ENCODE measurements at places on chromosomes 6 and 20.

- no peak for DNase-seq
Observed at GRCh38 chr6:162497389-162497788, 230.2 kb downstream of the PRKN start.

DNA sequence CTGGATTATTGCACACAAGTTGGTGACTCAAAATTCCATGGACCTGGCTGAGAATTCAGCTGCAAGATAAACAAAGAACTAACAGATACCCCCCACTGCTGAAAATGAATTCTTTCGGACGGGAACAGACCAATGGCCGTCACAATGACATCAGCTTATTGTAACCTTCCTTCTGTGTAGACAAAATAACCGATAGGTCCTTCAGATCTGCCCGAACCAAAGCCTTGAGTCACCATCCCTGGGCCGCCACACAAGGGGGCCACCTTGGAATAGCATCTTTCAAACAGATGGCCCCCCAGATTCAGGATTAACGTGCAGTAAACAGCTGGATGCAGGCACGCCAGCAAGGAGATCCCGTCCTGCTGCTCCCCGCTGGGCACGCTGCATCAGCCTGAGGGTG lies 214.0 kb upstream of the EXOC2 start:
- no peak for DNase-seq

GRCh38 chr20:41006126-41006935 lies 22.3 kb upstream of the TOP1 start:
- DNase-seq = no peak

DNA sequence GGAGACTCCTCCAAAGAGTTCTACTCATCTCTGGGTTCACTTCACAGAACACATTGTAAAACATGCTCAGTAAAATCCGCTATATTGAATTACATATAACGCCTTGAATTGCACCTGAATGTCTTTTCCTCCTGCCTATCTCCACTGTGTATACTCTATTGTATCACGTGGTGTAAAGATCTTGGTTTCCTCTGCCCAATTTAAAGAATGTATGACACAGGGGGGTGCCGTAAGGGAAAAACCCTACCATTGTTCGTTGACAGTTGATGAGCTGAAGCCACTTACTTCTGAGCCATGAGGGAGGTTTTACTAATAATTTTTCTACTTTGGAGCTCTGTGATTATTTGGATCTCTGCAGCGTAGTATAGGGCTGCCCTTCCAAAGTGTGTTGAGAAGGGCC lies 6.0 kb downstream of the ASF1A start:
- no peak for DNase-seq

GRCh38 chr6:67768972-67769371 lies 866.1 kb upstream of the ADGRB3 start:
- no peak for DNase-seq
